ENCODE measurements at places on chromosomes 1 and 21. TPM values are rescaled to one million over a fixed set of nuclear protein-coding genes. Genes with fewer than 3 reads are reported as not detected.

The ZDHHC18 gene
- total RNA-seq: 55.0 TPM

The TBX15 gene
- not detected for total RNA-seq

The DHDDS gene
- total RNA-seq: 49.1 TPM

The IL12RB2 gene
- total RNA-seq: 31.8 TPM

- peaks cover 16% of the 10 kb centered on the region for H3K36me3 ChIP-seq
- peaks cover 53% of the 10 kb centered on the region for H3K4me1 ChIP-seq
- H3K4me3 ChIP-seq: peak overlapping the region; percentile 99
- H3K27me3 ChIP-seq: no peaks in the 10 kb centered on the region
- peak overlapping the region; percentile 98 for H3K27ac ChIP-seq
These were observed 1.7 kb downstream of the DCAF8 start for GRCh38 chr1:160260406-160261382.

GRCh38 chr1:175206687-175207086 lies 14.1 kb upstream of the KIAA0040 start:
- H3K4me1 ChIP-seq: peaks cover 50% of the 10 kb centered on the region
- no peak for DNase-seq
- H3K27me3 ChIP-seq: peaks cover 3% of the 10 kb centered on the region
- H3K36me3 ChIP-seq: peaks cover 5% of the 10 kb centered on the region
- no peak overlapping the region for H3K4me3 ChIP-seq

- H3K27ac ChIP-seq: no peak overlapping the region
- H3K27me3 ChIP-seq: peaks cover 2% of the 10 kb centered on the region
- H3K4me1 ChIP-seq: peaks cover 7% of the 10 kb centered on the region
- H3K36me3 ChIP-seq: no peaks in the 10 kb centered on the region
- no peak overlapping the region for H3K4me3 ChIP-seq
These were observed 385.1 kb downstream of the NTNG1 start for GRCh38 chr1:107525961-107526360.

DNA sequence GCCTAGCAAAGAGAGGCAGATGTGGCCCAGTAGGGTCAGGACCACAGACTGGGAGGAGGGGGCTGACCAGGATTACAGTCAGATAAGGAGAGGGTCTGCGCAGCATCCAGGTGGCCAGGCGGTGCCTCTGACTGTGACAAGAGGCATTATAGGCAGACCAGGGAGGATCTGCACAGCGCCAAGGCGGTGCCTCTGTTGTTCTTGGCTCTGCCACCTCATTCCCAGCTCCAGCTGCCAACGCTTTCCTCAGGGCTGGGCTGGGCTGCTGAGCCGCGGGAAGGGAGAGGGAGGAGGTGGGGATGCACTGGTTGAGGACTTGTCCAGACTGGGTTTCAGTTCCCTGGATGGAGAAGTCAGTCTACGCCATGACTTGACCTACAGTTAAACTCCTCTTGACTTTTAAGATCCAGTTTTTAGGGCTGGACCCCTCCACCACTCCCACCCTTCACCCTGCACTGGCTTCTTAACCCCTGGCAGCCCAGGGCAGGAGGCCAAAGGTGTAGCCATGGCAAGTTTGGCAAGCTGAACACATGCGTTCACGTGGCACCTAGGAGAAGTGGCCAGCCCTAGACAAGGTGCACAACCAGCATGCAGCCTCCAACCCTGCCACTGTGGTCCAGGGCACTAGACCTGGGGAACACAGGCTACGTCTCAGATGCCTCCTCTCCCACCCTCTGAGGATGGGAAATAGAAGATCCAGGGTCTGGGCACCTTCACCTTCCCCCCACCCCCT lies 4.5 kb upstream of the CRABP2 start:
- no peak overlapping the region for H3K4me3 ChIP-seq
- no peak overlapping the region for H3K27ac ChIP-seq
- H3K27me3 ChIP-seq: peaks cover 20% of the 10 kb centered on the region
- DNase-seq: no peak

GRCh38 chr1:50103615-50104081 lies 5.1 kb upstream of the ELAVL4 start:
- H3K4me3 ChIP-seq: no peak overlapping the region
- no peak for DNase-seq
- peaks cover 12% of the 10 kb centered on the region for H3K27me3 ChIP-seq
- H3K4me1 ChIP-seq: no peaks in the 10 kb centered on the region
- no peak overlapping the region for H3K27ac ChIP-seq
- no peaks in the 10 kb centered on the region for H3K36me3 ChIP-seq

GRCh38 chr1:223140611-223141405 lies 2.2 kb downstream of the TLR5 start:
- peaks cover 15% of the 10 kb centered on the region for H3K4me1 ChIP-seq
- H3K27me3 ChIP-seq: peaks cover 12% of the 10 kb centered on the region
- DNase-seq: no peak
- no peak overlapping the region for H3K27ac ChIP-seq

DNA sequence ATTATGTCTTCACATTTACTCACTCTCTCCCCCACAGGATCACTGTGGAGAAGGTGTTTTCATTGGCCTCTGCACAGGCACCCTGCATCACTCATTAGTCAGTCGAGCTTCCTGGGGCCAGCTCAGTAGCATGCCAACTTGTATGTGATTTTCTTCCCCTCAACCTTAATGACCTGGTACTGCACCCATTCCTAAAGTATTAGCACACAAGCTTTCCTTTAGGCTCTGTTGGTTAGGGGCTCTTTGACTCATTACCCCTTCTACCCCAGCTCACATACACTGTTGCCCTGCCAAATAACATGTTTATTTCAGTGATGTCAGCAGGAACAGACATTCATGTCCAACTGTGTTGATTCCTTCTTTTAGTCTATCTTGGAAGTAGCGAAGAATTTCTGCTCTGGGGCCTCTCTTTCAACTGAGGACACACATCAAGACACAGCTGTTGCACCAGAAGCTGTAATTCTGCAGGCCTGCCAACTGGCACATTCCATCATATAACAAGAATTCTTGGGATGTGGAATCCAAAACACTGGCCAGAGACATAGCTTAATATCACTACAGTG lies 603.5 kb upstream of the ADAMTS5 start:
- no peak overlapping the region for H3K27ac ChIP-seq
- no peak for DNase-seq
- no peaks in the 10 kb centered on the region for H3K36me3 ChIP-seq
- no peak overlapping the region for H3K4me3 ChIP-seq

Data from activated CD4-positive, alpha-beta T cell treated with anti-CD3 and anti-CD28 coated beads, Interleukin-2, amount 10 ng/mL, durations not matched to agents 7 days and 5 days (primary cell).